Adrenal gland (tissue), 19 donors: ENCODE measurements at places on chromosomes 4 and X. TPM values are rescaled to one million over a fixed set of nuclear protein-coding genes. Genes with fewer than 3 reads are reported as not detected.

DNA sequence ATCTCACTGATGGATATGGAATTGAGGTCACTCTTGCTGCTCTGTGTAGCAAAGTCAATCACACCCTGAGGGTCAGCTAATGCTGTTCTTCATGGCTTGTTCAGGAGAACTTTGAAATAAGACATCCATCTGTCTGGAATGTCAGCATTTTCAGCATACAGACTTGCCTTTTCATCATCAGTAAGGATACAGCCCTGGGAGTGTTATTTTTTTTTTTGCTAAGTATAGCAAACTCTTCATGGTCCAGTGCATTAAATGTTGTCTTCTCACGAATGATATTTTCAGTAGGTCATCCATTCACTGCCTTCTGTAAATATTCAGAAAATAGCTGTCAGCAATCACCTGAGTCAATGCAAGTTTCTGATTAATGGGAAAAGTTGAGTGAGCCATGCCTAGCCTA lies 268.8 kb upstream of the SMIM31 start:
- no peaks in the 10 kb centered on the region for H3K4me1 ChIP-seq
- H3K36me3 ChIP-seq, result no peaks in the 10 kb centered on the region
- H3K4me3 ChIP-seq, result no peak overlapping the region
- H3K27me3 ChIP-seq, result no peaks in the 10 kb centered on the region
- no peak overlapping the region for H3K27ac ChIP-seq

The ERAS gene
- total RNA-seq, result 0.11 TPM

The GAGE12H gene
- total RNA-seq, result not detected

DNA sequence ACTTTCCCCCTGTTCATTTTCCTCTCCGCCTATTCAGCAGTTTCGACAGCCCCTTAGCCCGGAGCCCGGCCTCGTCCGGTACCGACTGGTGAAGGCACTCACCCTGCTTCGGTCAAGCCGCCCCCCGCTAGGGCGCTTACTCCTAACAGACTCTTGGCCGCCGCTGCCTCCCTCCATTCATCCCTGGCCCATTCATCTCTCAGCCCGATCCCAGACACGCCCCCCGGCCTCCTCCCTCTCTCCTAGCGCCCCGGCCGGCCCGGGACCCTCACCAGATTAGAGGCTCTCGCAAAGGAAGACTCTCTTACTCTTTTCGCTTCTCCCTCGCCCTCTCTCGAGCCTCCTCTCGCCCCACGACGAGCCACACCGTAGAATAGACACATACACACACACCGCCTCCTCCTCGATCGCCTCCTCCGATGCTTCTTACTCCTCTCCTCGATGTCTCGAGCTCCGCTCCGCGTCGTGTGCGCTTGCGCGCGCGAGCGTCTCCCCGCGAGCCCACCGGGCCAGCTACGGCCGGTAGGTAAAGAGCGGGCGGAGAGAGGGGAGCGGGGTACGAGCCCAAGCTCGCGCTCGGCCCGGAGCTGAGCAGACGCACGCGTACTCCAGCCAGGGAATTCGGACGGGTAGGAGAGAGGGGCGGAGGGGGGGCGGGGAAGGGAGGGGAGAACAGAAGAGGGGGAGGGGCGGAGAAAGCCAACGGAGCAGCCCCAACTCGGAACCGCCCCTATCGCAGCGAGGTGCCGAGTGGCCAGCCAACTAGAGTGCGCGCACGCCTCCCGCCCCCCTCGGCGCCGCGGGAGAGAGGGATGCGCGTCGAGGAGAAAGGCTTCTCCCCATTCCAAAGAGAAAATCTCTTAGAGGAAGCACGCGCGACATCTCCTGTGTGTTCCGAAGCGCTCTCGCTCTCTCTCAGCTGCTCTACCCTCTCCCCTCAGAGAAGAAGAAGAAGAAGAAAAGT lies at the start of gene WNK3:
TSS of gene WNK3 (minus strand) at position 633 of the 964 bp plus-strand sequence.
- H3K27ac ChIP-seq, result peak within 1 kb of the TSS; percentile 51
- H3K27me3 ChIP-seq, result no peaks in the 10 kb centered on the region
- H3K36me3 ChIP-seq, result no peaks in the 10 kb centered on the region
- DNase-seq, result peak; percentile 86
- H3K4me1 ChIP-seq, result no peaks in the 10 kb centered on the region
- no peak within 1 kb of the TSS for H3K4me3 ChIP-seq

The AADAT gene
- total RNA-seq, result 4.4 TPM

GRCh38 chr4:80500613-80501012 lies 165.1 kb downstream of the CFAP299 start:
- no peak overlapping the region for H3K4me3 ChIP-seq
- H3K27me3 ChIP-seq, result no peaks in the 10 kb centered on the region
- H3K36me3 ChIP-seq, result no peaks in the 10 kb centered on the region
- no peak overlapping the region for H3K27ac ChIP-seq

The CSAG1 gene
- total RNA-seq, result not detected

- no peaks in the 10 kb centered on the region for H3K27me3 ChIP-seq
- H3K4me1 ChIP-seq, result no peaks in the 10 kb centered on the region
- H3K4me3 ChIP-seq, result no peak overlapping the region
These were observed 36.1 kb downstream of the ZBTB49 start for GRCh38 chr4:4326166-4326565.

The SPOCK3 gene
- total RNA-seq, result not detected

The C4orf36 gene
- total RNA-seq, result 0.61 TPM

- no peak overlapping the region for H3K4me3 ChIP-seq
- no peaks in the 10 kb centered on the region for H3K36me3 ChIP-seq
- DNase-seq, result no peak
- no peaks in the 10 kb centered on the region for H3K4me1 ChIP-seq
- no peaks in the 10 kb centered on the region for H3K27me3 ChIP-seq
These were observed 102.1 kb upstream of the RASGEF1B start for GRCh38 chr4:81573840-81574239.

GRCh38 chrX:13646154-13646549 lies 6.8 kb upstream of the TCEANC start:
- no peaks in the 10 kb centered on the region for H3K4me1 ChIP-seq
- no peak overlapping the region for H3K4me3 ChIP-seq
- H3K27me3 ChIP-seq, result peaks cover 4% of the 10 kb centered on the region
- H3K36me3 ChIP-seq, result no peaks in the 10 kb centered on the region
- no peak overlapping the region for H3K27ac ChIP-seq

- no peaks in the 10 kb centered on the region for H3K27me3 ChIP-seq
- no peak overlapping the region for H3K27ac ChIP-seq
- no peak overlapping the region for H3K4me3 ChIP-seq
- no peaks in the 10 kb centered on the region for H3K4me1 ChIP-seq
- DNase-seq, result no peak
These were observed 184.6 kb downstream of the SPATA18 start for GRCh38 chr4:52235552-52236201.

The ODAPH gene
- not detected for total RNA-seq

- H3K36me3 ChIP-seq, result no peaks in the 10 kb centered on the region
- H3K27ac ChIP-seq, result no peak overlapping the region
- H3K27me3 ChIP-seq, result no peaks in the 10 kb centered on the region
- no peak for DNase-seq
These were observed 208.2 kb downstream of the FAT4 start for GRCh38 chr4:125522992-125523391.

DNA sequence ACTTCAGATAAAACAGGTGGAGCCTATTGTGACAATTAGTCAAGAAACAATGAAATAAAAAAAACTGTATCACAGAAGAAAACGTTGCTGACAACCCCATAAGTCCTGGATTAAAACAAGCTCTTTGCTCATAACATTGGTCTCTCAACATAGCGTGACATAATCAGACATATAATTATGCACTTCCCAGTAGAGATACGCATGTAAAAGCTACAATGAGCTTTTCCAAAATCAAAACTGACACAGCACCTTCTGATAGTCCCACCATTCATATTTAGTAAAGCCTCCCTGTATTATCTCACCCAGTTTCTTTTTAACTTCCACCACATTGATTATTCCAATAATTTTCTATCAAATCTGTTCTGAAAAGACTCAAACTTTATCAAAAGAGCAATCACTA lies 372.1 kb upstream of the SMIM31 start:
- no peak overlapping the region for H3K4me3 ChIP-seq
- H3K27me3 ChIP-seq, result peaks cover 11% of the 10 kb centered on the region
- no peaks in the 10 kb centered on the region for H3K36me3 ChIP-seq
- H3K27ac ChIP-seq, result no peak overlapping the region

The FAM156B gene
- 25.7 TPM for total RNA-seq

GRCh38 chr4:109332926-109333464 lies 30.5 kb upstream of the COL25A1 start:
- H3K4me1 ChIP-seq, result no peaks in the 10 kb centered on the region
- no peak overlapping the region for H3K27ac ChIP-seq
- no peak for DNase-seq
- no peaks in the 10 kb centered on the region for H3K36me3 ChIP-seq
- no peak overlapping the region for H3K4me3 ChIP-seq

DNA sequence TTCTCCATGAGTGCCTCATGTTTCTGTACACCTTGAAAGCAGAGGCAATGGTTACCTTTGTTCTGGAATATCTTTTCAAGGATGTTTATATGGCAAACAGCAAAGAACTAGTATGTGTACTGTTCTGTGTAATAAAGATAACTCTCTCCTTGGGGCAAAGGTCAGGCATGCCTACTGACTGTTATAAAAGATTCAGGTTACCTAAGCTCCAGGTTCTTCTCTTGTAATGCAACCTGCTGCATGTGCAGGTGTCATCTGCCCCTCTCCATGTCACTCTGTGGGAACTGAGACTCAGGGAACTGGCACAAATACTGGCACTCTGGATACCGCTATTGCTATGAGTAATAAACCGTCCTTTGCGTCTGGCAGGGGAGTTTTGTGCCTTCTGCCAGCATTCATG lies 5.4 kb upstream of the TRPC3 start:
- H3K4me3 ChIP-seq, result no peak overlapping the region
- no peak overlapping the region for H3K27ac ChIP-seq
- H3K36me3 ChIP-seq, result no peaks in the 10 kb centered on the region
- no peak for DNase-seq

DNA sequence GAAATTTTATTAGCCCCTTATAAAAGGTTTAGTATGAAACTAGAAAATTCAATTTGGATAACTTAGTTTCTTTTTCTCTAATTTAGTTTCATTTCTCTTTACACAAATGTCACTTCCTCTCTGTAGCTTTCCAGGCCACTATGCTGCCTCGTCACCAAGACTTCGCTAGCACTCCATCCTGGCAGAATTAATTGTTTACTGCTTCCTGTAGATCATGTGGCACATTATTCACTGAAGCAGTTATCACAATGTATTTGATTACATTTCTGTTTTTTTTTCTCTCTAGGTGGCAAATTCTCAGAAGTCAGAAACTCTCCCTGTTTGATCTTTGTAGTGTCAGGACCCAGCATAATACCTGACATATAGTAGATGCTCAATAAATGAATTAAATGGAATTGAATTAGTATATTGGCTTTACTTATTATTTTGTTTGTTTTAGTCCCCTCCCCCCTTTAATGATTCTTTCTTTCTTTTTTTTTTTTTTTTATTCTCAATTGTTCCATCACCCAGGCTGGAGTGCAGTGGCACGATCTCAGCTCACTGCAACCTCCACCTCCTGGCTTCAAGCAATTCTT lies 9.3 kb upstream of the SAT1 start:
- peak overlapping the region; percentile 80 for H3K27ac ChIP-seq
- no peaks in the 10 kb centered on the region for H3K27me3 ChIP-seq
- no peaks in the 10 kb centered on the region for H3K4me1 ChIP-seq
- H3K4me3 ChIP-seq, result no peak overlapping the region

DNA sequence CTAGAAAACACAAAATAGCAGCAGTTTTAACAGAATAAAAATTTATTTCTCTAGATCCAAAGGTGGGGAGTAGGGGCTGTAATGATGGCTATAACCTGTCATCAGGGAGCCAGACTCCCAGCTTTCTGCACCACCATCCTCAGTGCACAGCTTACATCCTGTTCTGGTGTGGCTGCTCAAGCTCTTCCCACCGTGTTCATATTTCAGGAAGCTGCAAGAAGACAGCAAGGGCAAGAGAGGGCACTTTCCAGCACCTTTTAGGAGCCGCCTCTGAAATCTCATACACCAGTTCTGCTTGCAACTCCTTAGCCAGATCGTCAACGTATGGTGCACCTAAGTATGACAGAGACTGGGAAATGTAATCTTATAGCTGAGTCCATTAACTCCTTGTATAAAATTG lies 253.7 kb downstream of the CENPC start:
- H3K4me3 ChIP-seq, result no peak overlapping the region
- H3K27ac ChIP-seq, result no peak overlapping the region
- H3K4me1 ChIP-seq, result no peaks in the 10 kb centered on the region

The DRD5 gene
- not detected for total RNA-seq

DNA sequence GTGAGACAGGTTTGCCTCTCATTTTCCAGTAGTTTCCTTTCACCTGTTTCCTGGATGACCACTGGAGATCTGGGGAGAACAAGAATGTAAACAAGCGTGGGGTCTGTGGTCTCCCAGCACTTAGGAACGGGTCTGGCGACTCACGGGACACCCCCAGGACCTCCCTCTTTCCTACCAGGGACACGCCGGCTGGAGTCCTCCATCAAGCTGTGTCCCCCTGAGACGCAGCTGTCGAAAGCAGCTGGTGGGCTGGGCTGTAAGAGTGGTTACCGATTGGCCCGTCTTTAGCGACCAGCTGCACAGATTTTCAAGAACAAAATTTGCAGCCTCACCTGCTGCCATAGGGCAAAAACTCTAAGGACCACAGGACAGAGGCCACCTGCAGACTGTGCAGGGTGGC lies 11.9 kb downstream of the LRPAP1 start:
- H3K36me3 ChIP-seq, result no peaks in the 10 kb centered on the region
- H3K27me3 ChIP-seq, result no peaks in the 10 kb centered on the region
- DNase-seq, result no peak
- no peaks in the 10 kb centered on the region for H3K4me1 ChIP-seq
- no peak overlapping the region for H3K4me3 ChIP-seq

DNA sequence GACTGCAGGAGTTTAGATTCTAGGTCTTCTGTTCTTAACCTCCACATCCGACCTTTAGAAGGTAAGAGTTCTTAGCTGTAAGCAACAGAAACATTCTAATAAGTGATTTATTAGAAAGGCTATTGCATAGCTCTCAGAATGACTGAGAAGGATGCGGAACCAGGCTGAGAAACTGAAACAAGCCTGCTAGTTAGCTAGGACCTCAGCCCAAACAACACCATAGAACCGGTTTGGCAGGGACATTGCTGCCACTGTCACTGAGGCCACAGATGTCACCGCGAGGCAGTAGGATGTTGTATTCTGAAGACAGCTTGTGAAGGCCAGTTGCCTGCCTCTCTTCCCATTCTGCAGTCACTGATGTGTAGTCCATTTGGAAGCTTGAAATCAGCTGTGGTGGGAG lies 160.0 kb upstream of the ARX start:
- no peak overlapping the region for H3K27ac ChIP-seq
- H3K27me3 ChIP-seq, result peaks cover 31% of the 10 kb centered on the region
- no peaks in the 10 kb centered on the region for H3K36me3 ChIP-seq
- no peak overlapping the region for H3K4me3 ChIP-seq
- H3K4me1 ChIP-seq, result no peaks in the 10 kb centered on the region
- no peak for DNase-seq

GRCh38 chrX:15016051-15016450 lies 142.8 kb downstream of the MOSPD2 start:
- no peak overlapping the region for H3K4me3 ChIP-seq
- H3K4me1 ChIP-seq, result no peaks in the 10 kb centered on the region
- H3K27ac ChIP-seq, result no peak overlapping the region
- DNase-seq, result no peak

GRCh38 chr4:182449186-182449929 lies 206.2 kb downstream of the TENM3 start:
- H3K27me3 ChIP-seq, result no peaks in the 10 kb centered on the region
- no peaks in the 10 kb centered on the region for H3K36me3 ChIP-seq
- H3K27ac ChIP-seq, result peak overlapping the region; percentile 70
- DNase-seq, result no peak
- H3K4me3 ChIP-seq, result peak overlapping the region; percentile 8

The GPM6B gene
- 4.1 TPM for total RNA-seq

The PPP4R3C gene
- not detected for total RNA-seq
